ENCODE measurements at places on chromosomes 5 and 9. TPM values are rescaled to one million over a fixed set of nuclear protein-coding genes. Genes with fewer than 3 reads are reported as not detected.

NTRK2 gene
- total RNA-seq, result not detected

QRFP gene
- not detected for total RNA-seq

IL9 gene
- not detected for total RNA-seq

ADRB2 gene
- total RNA-seq, result 0.65 TPM

GTF3C5 gene
- 62.1 TPM for total RNA-seq

RNF224 gene
- not detected for total RNA-seq

MCC gene
- total RNA-seq, result 38.4 TPM

PPP3R2 gene
- total RNA-seq, result not detected

MIGA2 gene
- total RNA-seq, result 11.1 TPM

PCDHGB6 gene
- total RNA-seq, result 5.7 TPM

PPP1R26 gene
- total RNA-seq, result 5.8 TPM

ACOT12 gene
- not detected for total RNA-seq

IL5 gene
- total RNA-seq, result not detected

CYLC2 gene
- not detected for total RNA-seq

PCDHA12 gene
- under 0.01 TPM for total RNA-seq

FBXL7 gene
- 16.7 TPM for total RNA-seq

LHX6 gene
- total RNA-seq, result 1.0 TPM

PCDHB14 gene
- total RNA-seq, result 1.4 TPM

PCDHGA11 gene
- total RNA-seq, result 13.7 TPM

Measured in epithelial cell of alveolus of lung (primary cell).